Activated CD4-positive, alpha-beta T cell treated with anti-CD3 and anti-CD28 coated beads for 36 hours (primary cell): ENCODE measurements at places on chromosomes 4 and X.
A peak's percentile ranks its signal among the peaks of the same experiment; 100 is the strongest.

- H3K36me3 ChIP-seq = no peaks in the 10 kb centered on the region
- no peak overlapping the region for H3K27ac ChIP-seq
- no peaks in the 10 kb centered on the region for H3K4me1 ChIP-seq
- H3K4me3 ChIP-seq = no peak overlapping the region
These were observed 118.0 kb downstream of the SLC4A4 start for GRCh38 chr4:71456841-71457240.

DNA sequence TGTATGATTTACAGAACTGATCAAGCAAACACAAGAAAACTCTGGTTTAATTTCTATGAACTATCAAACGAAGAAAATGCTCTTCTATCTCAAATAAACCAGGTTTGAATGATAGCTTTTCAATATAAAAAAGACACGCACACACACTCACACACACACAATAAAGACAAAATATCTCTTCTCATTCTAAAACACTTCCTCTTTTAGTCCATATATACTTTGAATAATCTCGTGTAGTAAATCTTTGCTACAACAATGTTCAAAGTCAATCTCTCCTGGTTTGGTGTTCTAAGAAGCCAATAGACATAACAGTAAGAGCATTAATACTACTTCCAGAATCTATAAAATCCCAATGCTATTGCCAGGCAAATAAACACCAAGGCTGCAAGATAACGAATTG is 13.3 kb downstream of the CXCL2 start:
- no peaks in the 10 kb centered on the region for H3K36me3 ChIP-seq
- H3K4me1 ChIP-seq = no peaks in the 10 kb centered on the region
- no peak overlapping the region for H3K4me3 ChIP-seq
- H3K27ac ChIP-seq = no peak overlapping the region
- no peak for DNase-seq

- no peak for DNase-seq
- no peaks in the 10 kb centered on the region for H3K4me1 ChIP-seq
- no peaks in the 10 kb centered on the region for H3K27me3 ChIP-seq
- H3K27ac ChIP-seq = no peak overlapping the region
These were observed 1087.1 kb downstream of the C4orf33 start for GRCh38 chr4:130183096-130183495.

DNA sequence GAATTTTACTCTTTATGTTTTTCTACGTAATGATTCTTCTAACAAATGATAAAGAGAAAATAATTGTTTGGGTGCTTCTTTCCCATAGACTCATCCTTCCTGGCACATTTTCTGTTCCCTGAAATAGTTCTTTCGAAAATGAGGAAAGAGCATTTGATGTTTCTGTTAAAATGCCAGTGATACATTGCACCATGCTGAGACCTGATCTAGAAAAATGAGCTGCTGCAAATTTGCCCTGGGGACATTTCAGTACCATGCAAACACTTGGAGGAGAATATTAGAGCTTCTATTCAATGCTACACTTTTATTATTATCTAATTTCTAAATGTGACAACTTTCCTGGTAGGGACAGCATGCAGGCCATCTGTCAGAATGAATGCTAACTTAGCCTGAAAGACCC is 83.3 kb downstream of the C4orf33 start:
- no peak overlapping the region for H3K27ac ChIP-seq
- no peaks in the 10 kb centered on the region for H3K36me3 ChIP-seq
- H3K4me1 ChIP-seq = no peaks in the 10 kb centered on the region

DNA sequence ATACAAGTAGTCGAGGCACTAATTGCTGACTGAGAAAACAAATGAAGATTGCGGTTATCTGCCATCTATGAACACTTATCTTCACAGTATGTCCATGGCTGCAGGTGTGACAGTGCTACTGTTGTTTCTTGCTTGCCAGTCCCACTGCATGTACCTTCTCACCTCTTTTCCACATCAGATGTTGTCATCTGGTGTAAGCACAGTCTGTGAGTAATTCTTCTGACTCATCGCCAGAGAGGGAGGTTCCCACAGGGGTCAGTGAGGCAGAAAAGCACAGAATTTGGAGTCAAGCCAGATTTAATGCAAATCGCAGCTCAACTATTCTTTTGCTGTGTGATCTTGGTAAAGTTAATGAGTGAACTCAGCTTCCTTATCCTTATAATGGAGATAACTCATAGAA is 144.4 kb downstream of the GLRA2 start:
- no peak overlapping the region for H3K4me3 ChIP-seq
- peak; percentile 33 for DNase-seq
- no peaks in the 10 kb centered on the region for H3K27me3 ChIP-seq
- no peaks in the 10 kb centered on the region for H3K36me3 ChIP-seq
- no peak overlapping the region for H3K27ac ChIP-seq

GRCh38 chrX:130028196-130028595 is 45.8 kb downstream of the BCORL1 start:
- H3K36me3 ChIP-seq = peaks cover 15% of the 10 kb centered on the region
- no peak overlapping the region for H3K4me3 ChIP-seq
- no peaks in the 10 kb centered on the region for H3K27me3 ChIP-seq
- DNase-seq = peak; percentile 66
- H3K27ac ChIP-seq = no peak overlapping the region

DNA sequence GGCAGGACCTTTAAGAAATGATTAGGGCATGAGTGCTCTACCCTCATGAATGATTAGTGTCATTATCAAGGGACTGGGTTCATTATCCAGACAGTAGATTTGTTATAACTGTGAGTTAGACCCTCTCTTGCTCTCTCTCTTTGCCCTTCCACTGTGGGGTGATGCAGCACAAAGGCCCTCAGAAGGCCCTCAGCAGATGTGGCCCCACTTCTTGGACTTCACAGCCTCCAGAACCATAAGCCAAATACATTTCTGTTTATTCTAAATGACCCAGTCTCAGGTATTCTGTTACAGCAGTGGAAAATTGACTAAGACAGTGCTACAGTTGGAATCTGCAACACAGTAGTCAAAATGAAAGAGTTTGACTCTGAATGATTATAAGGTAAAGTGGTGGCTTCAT is 17.2 kb upstream of the PDLIM5 start:
- no peak overlapping the region for H3K4me3 ChIP-seq
- no peaks in the 10 kb centered on the region for H3K4me1 ChIP-seq
- H3K27ac ChIP-seq = no peak overlapping the region
- no peak for DNase-seq
- H3K36me3 ChIP-seq = no peaks in the 10 kb centered on the region

DNA sequence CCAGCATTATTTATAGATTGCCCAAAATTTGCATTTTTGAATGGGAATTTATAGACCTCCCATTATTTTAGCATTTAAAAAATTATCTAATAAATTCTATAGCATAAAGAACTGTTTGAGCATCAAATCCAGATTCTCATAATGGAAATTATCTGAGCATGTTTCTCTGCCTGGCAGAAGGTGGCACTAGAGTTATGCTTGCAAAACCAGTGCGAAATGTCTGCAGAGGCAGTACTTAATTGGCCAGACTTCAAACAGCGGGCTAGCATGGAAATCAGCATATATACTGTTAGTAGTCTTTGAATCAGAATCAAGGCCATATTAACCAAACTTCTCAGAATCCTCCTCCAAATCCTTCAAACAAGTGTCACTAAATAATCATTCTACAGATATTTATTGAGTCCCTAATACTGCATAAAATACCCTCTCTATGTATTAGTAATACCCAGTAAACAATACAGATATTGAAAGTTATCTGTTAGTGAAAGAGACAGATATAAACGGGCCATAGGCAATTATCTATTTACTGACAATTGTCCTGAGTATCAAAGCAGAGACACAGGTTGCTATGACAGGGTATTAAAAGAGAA is 78.7 kb upstream of the DCLK2 start:
- no peak overlapping the region for H3K4me3 ChIP-seq
- peaks cover 10% of the 10 kb centered on the region for H3K27me3 ChIP-seq
- no peak overlapping the region for H3K27ac ChIP-seq
- H3K36me3 ChIP-seq = no peaks in the 10 kb centered on the region
- peak; percentile 15 for DNase-seq

DNA sequence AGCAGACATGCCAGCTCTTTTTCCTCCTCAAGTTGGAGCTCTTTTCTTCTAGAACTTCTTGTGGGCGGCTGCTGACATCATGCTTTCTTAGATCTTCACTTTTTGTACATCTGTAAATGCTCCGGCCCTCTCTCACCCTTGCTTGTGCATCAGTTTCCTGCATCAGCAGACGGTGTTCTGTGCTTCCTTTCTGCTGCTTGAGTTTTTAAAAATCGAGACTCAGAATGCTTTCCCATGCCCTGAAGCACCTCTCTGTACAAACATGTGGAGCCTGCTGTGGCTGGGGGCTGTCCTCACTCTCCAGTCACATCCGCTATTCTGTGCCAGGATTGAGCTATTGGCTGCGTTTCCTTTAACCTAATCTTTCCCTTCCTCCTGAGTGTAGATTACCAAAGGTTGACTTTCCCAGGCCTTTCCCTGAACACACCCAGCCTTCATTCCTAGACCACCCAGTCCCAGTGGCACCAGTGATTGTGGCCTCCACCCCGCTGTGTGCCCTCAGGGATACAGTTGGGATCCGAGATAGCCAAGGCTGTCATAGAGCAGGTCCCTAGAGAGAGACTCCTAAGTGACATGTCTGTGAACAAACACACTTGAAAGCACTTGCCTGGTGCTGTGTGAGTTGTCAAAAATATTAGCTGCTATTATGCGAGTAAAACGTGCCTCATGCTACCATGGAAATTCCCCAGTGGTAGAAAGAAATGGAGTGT is 41.9 kb downstream of the TNIP2 start:
- peak overlapping the region; percentile 92 for H3K27ac ChIP-seq
- H3K4me3 ChIP-seq = no peak overlapping the region
- H3K36me3 ChIP-seq = peaks cover 32% of the 10 kb centered on the region
- no peaks in the 10 kb centered on the region for H3K27me3 ChIP-seq

DNA sequence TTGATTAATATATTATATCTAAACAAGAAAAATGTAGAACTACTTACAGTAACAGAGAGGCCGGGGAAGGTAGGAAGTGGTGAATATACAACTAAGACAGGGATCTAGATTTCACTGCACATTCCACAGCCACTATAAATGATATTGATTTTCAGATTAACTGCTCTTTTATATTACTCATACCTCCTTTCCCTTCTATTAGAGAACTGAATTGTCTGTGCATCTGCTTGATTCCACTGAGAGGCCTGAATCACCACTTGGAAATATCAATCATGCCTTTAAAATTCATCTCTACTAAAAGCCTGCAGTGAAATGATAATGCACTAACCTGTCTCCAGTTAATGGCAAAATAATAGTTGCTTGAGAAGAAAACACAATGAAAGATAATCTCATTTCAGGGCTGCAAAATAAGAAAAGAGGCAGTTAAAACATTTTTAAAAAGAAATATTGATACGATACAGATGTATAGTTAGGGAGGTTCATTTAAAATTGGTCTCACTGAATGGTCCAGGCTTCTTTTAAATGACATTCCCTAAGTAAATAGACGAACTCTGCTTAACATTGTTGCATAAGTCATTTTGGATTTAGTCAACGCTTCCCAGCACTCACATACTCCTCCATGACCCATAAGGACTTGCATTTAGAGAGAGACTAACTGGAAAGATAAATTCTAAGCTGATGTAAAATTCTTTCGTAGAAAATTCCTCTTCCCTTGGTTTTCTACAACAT is 3.8 kb downstream of the ANTXR2 start:
- peak overlapping the region; percentile 23 for H3K4me3 ChIP-seq
- DNase-seq = no peak
- H3K36me3 ChIP-seq = peaks cover 28% of the 10 kb centered on the region
- peaks cover 74% of the 10 kb centered on the region for H3K4me1 ChIP-seq
- H3K27ac ChIP-seq = peak overlapping the region; percentile 56
- H3K27me3 ChIP-seq = no peaks in the 10 kb centered on the region

DNA sequence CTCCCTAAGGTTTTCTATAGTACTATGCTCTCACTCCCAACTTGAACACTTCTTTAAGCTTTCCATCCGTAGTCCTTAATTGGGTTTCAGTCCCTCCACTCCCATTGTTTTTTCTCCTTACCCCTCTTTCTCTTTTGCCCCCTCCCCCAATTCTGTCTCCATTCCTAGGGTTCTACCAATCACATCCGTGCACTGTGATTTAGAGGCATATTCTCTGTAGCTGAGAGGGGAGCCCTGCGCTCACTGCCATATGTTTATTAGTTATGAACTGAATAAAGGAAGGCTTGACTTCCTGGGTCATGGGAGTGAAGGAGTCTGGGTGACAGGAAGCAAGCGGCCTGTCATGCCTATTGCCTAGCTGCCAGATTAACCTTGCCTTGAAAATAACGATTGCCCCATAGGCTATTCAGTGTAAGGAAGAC is 471 bp downstream of the MCTS1 start:
- H3K36me3 ChIP-seq = peaks cover 5% of the 10 kb centered on the region
- peak overlapping the region; percentile 97 for H3K27ac ChIP-seq
- H3K4me3 ChIP-seq = peak overlapping the region; percentile 96
- peak; percentile 48 for DNase-seq
- no peaks in the 10 kb centered on the region for H3K27me3 ChIP-seq

DNA sequence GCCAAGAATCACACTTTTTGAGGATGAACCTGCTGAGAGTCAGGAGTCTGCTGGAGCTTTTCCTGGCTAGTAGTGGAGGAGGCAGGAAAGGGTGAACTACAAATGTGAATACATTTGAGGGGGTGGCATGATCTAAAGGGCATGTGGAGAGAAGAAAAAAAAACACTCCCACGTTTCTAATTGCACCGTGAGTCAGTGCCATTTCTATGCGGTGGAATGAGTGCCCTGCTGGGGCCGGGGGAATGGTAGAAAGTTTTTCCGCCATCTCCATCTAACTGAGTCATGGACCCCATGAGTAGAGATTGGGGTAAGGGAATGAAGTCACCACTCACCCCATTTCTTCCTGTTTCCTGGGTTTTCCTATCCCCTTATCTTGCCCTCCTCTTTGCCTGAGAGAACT is 19.8 kb downstream of the BEX3 start:
- H3K4me3 ChIP-seq = no peak overlapping the region
- no peaks in the 10 kb centered on the region for H3K27me3 ChIP-seq
- H3K4me1 ChIP-seq = peaks cover 2% of the 10 kb centered on the region
- no peak for DNase-seq
- no peak overlapping the region for H3K27ac ChIP-seq

- H3K27me3 ChIP-seq = no peaks in the 10 kb centered on the region
- H3K4me1 ChIP-seq = no peaks in the 10 kb centered on the region
- H3K27ac ChIP-seq = no peak overlapping the region
- no peaks in the 10 kb centered on the region for H3K36me3 ChIP-seq
These were observed 40.8 kb upstream of the APLN start for GRCh38 chrX:129695535-129695934.

DNA sequence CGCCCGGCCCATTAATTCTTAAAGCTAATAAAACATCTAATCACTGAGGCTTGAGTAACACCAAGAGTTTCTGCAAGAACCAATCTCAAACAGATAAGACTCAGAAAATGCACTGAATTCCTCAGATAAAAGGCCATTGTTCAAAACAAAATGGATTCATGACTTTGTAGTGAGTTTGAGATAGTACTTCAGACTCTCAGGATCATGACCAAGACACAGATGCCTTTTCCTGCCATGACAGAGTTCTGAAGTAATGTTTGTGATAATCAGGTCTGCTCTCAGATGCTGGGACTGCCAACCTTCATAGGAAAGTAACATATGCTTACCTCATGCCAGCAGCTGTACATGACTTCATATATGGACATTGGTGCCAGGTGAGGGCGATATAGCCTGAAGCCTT is 54.6 kb downstream of the NIPAL1 start:
- H3K4me1 ChIP-seq = peaks cover 7% of the 10 kb centered on the region
- peaks cover 29% of the 10 kb centered on the region for H3K36me3 ChIP-seq
- no peak overlapping the region for H3K4me3 ChIP-seq
- H3K27ac ChIP-seq = no peak overlapping the region
- no peak for DNase-seq
